ENCODE measurements at places on chromosomes 3 and 15. TPM values are rescaled to one million over a fixed set of nuclear protein-coding genes. Genes with fewer than 3 reads are reported as not detected.

DNA sequence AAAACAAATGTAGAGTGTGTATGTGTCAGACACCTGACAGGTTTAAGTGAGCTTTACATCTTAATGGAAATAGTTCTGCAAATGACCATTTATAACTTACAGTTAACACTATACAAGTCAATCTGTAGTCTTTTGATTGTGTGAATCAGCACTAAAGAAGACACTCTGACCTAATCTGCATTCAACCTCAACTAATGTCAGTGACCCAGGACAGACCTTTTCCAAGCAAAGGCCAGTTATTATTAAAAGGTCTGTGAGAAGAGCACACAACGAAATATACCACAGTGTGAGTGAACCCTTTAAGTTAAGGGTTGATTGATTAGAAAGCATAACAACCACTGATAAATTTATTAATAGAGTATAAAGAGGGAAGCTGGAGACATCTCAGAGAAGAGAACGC, 761.9 kb upstream of the LMCD1 start:
- no peak for DNase-seq

GPR176 gene
- 1.1 TPM for total RNA-seq

GRCh38 chr3:32841867-32842470, 24.2 kb downstream of the TRIM71 start:
- DNase-seq = no peak

DNA sequence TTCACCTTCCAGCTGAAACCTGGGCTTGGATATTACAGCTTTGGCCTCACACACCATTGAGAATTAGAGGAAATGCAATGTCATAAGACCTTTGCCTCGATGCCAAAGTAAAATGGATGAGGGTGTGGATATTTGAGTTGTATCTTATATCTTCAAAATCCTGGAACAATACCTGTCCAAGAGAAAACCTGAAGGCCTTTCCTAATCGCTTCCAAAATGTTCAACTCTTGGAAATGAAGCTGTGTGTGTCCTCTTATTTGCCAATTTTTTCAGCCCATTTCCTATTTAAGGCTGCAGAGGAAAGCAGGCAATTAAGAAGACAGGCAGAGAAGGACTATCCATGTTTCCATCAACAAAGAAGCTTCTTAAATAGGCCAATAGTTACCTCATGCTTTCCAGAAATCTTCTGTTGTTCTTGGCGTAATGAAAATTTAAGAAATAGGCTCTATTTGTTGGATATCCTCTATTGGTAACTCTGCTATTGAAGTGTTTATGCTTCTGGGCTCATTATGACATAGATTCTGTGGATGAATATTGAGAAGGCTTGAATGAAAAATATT, 99.5 kb upstream of the ZBTB20 start:
- DNase-seq = no peak

DNA sequence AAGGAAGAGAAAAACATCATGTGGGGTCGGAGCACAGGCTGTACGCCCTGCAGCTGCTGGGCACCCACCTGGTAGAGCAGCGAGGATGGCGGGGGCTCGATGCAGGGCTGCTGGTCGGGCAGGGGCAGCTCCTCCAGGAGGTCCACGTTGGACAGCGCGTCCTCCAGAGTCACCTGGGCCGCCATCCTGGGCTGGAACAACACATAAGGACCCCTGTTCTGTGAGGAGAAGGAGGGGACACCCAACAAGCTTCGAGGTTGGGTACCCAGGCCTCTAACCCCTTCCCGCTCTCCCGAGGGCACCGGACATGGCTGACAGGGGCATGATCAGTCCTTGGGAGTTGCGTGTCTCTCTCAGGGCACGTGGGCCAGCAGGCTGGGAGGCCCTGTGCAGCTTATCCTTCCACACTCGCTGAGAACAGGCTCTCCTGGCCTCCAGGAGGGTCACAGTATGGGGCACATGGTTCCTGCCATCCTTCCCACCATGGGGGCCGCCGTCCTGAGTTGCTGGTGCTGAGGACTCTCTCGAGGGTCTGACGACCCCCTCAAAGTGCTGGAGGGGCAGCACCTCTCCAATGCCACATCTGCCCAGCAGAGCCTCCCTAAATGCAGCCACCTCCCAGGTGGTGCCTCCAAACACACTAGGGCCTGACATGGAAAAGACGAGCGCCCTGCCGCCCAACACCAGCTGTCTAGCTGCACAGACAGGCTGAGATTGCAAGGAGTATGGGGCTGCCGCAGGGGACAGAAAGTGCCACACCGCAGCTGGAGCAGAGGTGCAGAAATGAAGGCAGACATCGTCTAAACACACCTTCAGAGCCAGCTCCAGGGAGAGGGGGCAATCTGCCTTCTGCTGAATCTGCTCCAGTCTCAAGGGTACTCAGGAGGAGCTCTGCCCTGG, 32.8 kb downstream of the CYFIP1 start:
- no peak for DNase-seq

DNA sequence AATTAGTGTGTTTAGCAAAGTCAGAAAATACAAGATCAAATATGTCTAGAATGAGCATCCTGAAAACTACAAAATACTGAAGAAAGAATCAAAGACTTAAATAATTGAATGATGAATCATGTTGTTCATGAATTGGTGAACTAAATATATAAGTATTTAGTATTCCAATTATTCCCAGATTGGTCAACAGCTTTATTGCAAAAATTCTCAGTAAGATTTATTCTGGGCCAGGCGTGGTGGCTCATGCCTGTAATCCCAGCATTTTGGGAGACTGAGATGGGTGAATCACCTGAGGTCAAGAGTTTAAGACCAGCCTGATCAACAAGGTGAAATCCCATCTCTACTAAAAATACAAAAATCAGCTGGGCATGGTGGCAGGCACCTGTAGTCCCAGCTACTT, 250.0 kb upstream of the NECTIN3 start:
- no peak for DNase-seq

- peak; percentile 60 for DNase-seq
These were observed 769 bp upstream of the CSPG4 start for GRCh38 chr15:75713338-75713895.

DNA sequence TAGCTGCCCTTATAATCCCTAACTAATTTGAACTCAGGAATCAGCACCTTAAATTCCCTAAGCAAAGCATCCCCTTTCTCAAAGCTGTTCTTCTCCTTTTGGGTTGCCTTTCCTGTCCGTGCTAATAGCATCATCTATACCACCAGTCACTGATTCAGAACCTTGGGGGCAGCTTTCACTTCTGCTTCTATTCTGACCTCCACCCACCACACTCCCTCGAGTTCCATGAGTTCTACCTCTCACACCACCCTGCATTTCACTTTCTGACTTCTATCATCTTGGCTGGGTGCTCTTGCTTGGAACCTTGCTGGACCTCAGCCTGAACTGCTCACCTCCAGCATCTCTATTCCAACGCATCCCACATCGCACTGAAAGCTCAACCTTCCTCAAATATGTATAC, 55.4 kb upstream of the KCNMB2 start:
- DNase-seq = no peak

P2RY14 gene
- total RNA-seq = 3.3 TPM

DNA sequence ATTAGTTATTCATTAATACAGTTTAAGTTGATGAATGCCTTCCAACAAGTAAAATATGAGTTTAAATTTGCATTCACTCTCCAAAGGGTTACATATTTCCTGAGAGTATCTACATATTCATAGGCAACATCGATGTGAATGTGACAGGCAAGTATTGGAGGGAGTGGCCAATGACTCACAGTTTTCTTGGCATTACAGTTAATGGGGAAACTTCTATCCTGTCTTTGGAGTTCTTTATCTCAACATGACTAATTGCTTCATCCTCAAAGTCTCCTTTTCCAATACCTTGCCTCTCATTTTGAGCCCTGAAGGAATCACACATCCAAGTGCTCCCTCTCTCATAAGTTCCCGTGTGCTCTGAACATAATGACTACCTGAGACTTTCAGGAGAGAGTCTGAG, 439.7 kb upstream of the FRG2C start:
- no peak for DNase-seq

- peak; percentile 92 for DNase-seq
These were observed 54.7 kb downstream of the LRRC28 start for GRCh38 chr15:99305761-99306505.

- no peak for DNase-seq
These were observed 74.1 kb downstream of the SCN5A start for GRCh38 chr3:38575279-38575843.

GRCh38 chr15:39413558-39413957, 167.3 kb upstream of the THBS1 start:
- no peak for DNase-seq

FETUB gene
- total RNA-seq = not detected

DNA sequence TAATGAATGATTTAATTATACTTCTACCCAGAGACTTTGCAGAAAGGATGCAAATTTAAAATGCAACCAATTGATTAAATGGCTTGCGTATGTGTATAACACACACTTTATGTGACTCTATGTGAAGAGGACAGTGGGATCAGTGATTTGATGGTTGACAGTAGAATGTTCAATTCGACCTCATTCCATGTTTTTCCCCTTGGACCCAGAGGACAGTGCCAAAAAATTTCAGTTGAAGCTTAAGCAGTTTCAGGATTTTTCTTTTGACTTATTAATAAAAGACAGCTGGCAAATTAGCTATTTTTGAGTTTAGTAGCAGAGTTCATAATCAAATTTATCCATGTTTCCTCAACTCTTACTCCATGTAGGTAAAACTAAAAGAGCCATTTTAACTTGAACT, 742.4 kb upstream of the NR2F2 start:
- DNase-seq = no peak

DNA sequence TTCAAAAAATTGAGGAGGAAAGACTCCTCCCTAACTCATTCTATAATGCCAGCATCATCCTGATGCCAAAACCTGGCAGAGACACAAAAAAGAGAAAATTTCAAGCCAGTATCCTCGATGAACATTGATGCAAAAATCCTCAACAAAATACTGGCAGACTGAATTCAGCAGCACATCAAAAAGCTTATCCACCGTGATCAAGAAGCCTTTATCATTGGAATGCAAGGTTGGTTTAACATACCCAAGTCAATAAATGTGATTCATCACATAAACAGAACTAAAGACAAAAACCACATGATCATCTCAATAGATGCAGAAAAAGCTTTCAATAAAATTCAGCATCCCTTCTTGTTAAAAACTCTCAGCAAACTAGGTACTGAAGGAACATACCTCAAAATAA, 24.2 kb upstream of the CAPN3 start:
- DNase-seq = no peak

GRCh38 chr3:32852146-32852545, 34.3 kb downstream of the TRIM71 start:
- no peak for DNase-seq

- no peak for DNase-seq
These were observed 25.2 kb downstream of the ATP6V1A start for GRCh38 chr3:113771993-113772392.

RARRES1 gene
- 2.7 TPM for total RNA-seq

DNA sequence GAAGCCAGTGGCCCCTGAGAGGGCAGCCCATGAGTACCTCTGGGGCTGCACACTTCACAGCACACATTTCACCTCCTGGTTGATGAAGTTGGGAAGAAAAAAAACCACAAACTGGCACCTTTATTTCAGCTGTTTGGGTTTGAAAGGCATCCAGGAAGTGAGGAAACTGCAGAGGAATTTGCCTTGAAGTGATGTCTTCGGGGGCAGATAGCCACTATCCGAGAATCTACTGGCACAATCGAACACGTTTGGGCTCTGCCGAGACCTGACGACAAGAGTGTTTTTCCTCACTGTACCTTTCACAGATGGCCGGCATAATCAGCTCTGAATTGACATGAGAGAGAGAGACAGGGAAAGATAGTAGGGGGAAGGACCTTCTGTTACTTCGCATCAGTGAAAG, 59.7 kb downstream of the LRIG1 start:
- no peak for DNase-seq

KY gene
- 0.68 TPM for total RNA-seq

DNA sequence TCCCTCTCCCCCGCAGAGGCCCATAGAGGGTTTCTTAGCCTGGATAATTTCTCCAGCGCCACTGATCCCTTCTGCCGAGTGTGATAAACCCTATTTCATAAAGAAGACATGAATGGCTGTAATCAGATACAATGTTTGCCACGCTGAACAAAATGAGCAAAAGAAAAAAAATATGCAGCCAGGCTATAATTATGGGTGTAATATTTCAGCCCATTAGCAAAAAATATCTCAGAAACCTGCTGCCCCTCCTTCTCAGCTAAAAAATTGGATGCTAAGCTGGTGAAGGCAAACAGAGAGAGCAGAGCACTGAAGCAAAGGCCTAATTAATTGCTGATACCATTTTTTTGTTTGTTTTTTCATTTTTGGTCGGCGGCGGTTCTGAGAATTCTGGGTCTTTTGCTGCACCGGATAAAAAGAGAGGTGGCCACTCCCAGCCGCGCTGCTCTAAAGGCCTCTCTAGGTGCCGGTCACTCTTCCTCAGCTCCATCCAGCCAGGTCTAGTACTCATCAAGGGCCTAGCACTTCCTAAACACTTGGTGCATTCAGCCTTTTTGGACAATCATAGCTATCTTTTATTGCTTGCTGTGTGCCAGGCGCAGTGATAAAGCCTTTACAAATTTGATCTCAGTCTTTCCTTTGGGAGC, 128.7 kb upstream of the TLE3 start:
- DNase-seq = no peak

DNA sequence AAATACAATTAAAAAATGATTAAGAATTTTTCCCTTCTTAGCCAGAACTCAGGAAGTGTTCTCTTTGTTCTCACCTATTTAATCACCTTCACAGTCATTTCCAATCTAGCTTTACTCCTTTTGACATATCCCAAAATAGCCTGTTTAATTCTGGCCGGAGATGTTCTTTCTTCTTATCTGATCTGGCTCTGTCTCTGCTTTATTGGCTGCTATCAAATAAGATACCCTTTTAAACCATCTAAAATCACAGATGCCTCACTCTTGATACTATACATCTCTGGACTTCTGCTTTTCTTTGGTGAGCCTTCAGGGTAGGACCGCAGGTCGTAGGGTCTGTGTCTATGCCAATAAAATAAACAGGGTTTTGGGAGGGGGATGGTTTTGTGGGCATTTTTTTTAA, 319.2 kb upstream of the SEMA6D start:
- no peak for DNase-seq

GRCh38 chr3:43415088-43415487, 128.7 kb downstream of the SNRK start:
- DNase-seq = no peak

TUSC7 gene
- not detected for total RNA-seq

GRCh38 chr3:129599607-129600006, 6.9 kb downstream of the PLXND1 start:
- peak; percentile 50 for DNase-seq

DNA sequence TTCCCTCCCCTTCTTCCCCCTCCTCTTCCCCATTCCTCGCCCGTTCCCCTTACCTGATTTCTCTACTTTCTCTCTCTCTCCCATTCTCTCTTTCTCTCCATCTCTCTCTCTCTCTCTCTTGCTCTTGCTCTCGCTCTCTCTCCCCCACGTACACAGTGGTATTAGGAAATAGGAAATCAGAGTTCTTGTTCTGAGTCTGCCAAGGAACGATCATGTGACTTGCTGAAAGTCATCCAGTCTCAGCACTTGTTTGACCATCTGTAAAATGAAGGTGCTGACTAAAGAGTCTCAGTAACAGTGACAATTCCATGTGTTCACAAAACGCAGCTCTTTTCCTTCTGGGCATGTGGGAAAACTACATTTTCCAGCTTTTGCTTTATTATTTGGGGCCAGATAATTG, 445.0 kb upstream of the TGFBR2 start:
- peak; percentile 41 for DNase-seq

ZNF860 gene
- 0.07 TPM for total RNA-seq

UROC1 gene
- not detected for total RNA-seq

Measured in gastrocnemius medialis (tissue), 4 donors.